ENCODE measurements at places on chromosomes 12 and 14. TPM values are rescaled to one million over a fixed set of nuclear protein-coding genes. Genes with fewer than 3 reads are reported as not detected.

SLC17A8 gene
- total RNA-seq = not detected

OR4E2 gene
- total RNA-seq = not detected

DNA sequence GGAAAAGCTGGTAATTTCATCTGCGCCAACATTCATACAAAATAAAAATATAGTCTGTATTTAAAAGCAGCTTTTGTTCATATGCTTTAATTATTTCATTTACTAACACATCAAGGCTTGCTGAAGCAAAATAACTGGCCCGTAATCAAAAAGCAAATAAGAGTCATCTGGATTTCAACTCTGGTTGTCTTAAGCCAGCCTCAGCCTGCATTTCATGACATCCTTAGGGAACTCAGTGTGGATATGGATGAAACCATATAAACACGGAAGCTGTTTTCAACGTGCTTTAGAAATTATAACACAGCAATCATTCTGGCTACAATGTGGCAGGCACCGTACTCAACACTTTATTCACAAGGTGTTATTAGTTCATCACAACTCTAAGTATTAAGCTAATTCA lies 852 bp downstream of the COX16 start:
- DNase-seq = no peak
- H3K36me3 ChIP-seq = no peaks in the 10 kb centered on the region
- H3K4me1 ChIP-seq = peaks cover 2% of the 10 kb centered on the region
- peak overlapping the region; percentile 81 for H3K4me3 ChIP-seq
- H3K27ac ChIP-seq = peak overlapping the region; percentile 87

DNA sequence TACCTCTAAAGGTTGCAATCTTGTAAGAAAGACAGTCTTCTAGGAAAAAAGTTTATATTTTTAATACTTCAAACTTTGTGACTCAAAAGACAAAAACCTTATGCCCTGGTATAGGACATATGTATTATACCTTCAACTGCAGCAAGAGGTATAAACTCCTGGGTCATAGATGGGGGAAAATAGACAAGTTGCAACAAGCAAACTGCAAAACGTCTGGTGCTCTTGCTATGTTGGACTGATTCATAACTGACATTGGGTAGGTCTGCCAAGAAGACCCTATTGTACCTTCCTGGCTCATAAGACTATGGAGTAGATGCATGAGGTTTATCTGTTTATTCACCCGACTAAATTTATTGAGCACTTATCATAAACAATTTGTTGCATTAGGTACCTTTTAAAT lies 40.9 kb downstream of the BEST3 start:
- no peak overlapping the region for H3K27ac ChIP-seq
- H3K4me1 ChIP-seq = peaks cover 17% of the 10 kb centered on the region
- DNase-seq = no peak
- no peaks in the 10 kb centered on the region for H3K36me3 ChIP-seq
- H3K27me3 ChIP-seq = no peaks in the 10 kb centered on the region
- H3K4me3 ChIP-seq = no peak overlapping the region

DNA sequence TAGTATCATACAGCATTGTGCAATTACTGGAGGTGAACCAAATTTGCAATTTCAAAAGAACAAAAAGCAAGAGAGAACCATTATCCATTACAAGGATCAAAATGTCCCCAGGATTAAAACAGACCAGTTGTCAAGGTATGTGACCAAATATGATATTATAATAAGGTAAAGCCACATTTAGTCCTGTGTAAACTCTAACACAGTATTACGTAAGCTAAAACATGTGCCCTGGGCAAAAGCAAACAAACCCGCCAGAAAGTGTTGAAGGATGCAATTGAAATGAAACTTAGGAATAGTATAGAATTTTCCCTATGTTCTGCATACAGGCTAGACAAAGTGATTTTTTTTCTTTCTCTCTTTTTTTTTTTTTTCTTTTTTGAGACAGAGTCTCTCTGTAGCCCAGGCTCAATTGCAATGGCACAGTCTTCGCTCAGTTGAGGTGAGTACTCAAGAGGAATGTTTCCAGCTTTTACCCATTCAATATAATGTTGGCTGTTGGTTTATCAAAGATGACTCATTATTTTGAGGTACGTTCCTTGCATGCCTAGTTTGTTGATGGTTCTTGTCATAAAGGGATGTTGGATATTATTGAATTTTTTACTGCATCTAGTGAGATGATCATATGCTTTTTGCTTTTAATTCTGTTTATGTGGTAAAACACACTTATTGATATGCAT lies 137.1 kb upstream of the FOXG1 start:
- H3K4me3 ChIP-seq = no peak overlapping the region
- no peaks in the 10 kb centered on the region for H3K36me3 ChIP-seq
- no peak for DNase-seq
- H3K27me3 ChIP-seq = no peaks in the 10 kb centered on the region

DNA sequence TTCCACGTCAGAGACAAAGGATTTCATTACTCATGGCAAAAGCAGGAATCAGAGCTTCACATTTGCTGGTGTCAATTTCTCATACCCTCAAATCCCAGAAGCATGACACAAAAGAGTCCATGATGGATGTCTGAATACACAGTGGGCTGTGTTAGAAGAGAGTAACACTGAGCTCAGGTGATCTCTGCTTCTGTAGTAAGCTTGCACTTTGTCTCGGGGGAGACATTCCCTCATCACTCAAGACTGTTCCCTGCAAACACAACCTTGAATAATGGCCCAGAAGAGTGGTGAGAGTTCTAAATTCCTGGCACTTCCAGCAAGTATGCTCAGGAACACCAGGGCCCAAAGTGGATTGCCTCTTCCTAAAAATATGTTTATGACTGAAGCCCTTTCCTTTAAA lies 1787.2 kb upstream of the SEL1L start:
- no peaks in the 10 kb centered on the region for H3K4me1 ChIP-seq
- no peaks in the 10 kb centered on the region for H3K36me3 ChIP-seq
- no peak overlapping the region for H3K4me3 ChIP-seq
- DNase-seq = no peak
- H3K27ac ChIP-seq = no peak overlapping the region
- no peaks in the 10 kb centered on the region for H3K27me3 ChIP-seq

- H3K27me3 ChIP-seq = peaks cover 43% of the 10 kb centered on the region
- no peak for DNase-seq
- no peak overlapping the region for H3K4me3 ChIP-seq
- H3K27ac ChIP-seq = no peak overlapping the region
- no peaks in the 10 kb centered on the region for H3K36me3 ChIP-seq
Observed at GRCh38 chr14:78029601-78030372, 140.4 kb upstream of the NRXN3 start.

DNA sequence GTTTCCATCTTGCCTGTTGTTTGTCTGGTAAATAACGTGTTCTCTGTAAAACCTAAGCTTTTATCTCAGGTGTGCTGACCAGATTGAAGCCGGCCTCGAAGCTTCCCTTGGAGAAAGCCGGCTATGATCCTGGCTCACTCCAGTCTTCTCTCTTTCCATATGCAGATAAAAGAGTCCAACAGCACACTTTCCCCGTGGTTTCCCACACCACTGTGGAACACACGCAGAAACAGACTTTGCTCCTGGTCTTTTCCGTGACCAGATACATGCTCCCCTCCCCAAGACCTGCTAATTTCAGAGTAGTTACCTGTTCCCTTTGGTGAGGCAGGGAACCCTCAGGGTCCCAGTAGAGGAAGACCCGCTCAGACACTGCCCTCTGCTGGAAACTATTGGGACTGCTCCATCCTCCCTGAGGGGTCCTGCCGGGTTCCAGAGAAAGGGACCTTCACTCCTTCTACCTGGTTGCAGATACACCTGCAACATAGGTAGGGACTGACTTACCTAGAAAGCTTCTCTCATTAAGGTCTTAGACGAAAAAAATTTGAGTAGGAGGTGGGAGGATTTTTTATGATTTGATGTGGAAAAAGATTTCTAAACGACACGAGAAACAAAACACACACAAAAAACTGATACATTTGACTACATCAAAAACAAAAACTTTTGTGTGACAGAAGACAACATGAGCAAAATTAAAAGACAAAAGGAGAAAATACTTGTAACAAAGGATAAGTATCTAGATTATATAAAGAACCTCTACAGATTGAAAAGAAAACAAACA lies 415.4 kb upstream of the CCDC196 start:
- H3K4me3 ChIP-seq = no peak overlapping the region
- peak; percentile 30 for DNase-seq
- no peaks in the 10 kb centered on the region for H3K4me1 ChIP-seq
- H3K36me3 ChIP-seq = no peaks in the 10 kb centered on the region

- peaks cover 54% of the 10 kb centered on the region for H3K27me3 ChIP-seq
- no peak for DNase-seq
Observed at GRCh38 chr12:111196532-111196931, 172.4 kb downstream of the PHETA1 start.
